Lung (tissue), 17 donors: ENCODE measurements at places on chromosomes 6 and 20.

- H3K27ac ChIP-seq: no peak overlapping the region
- H3K4me3 ChIP-seq: no peak overlapping the region
- H3K4me1 ChIP-seq: peaks cover 10% of the 10 kb centered on the region
- no peaks in the 10 kb centered on the region for H3K27me3 ChIP-seq
- DNase-seq: no peak
Measured at GRCh38 chr20:43167615-43168014, 22.1 kb downstream of the PTPRT start.

GRCh38 chr6:14510038-14510437 lies 392.5 kb downstream of the CD83 start:
- no peak overlapping the region for H3K4me3 ChIP-seq
- no peaks in the 10 kb centered on the region for H3K4me1 ChIP-seq
- H3K27me3 ChIP-seq: no peaks in the 10 kb centered on the region
- DNase-seq: no peak
- H3K27ac ChIP-seq: no peak overlapping the region
- no peaks in the 10 kb centered on the region for H3K36me3 ChIP-seq

DNA sequence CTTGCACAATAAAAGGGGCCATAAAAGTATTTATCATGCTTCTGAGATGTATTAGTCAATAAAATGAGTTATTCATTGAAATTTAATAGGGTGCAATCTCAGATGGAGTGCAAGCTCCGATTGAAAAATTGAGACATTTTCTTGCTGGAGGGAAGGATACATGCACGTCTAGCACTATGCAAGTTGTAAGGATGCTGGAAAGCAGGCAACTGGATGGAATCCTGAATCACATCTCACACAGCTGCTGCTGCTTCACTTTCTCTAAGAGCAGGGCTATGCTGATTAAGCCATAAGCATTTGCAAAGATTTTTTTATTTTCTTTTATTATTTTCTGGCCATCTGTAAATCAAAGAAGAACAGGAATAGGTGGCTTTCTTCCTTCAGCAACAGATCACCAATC lies 308.8 kb upstream of the EPHA7 start:
- no peak overlapping the region for H3K27ac ChIP-seq
- no peak overlapping the region for H3K4me3 ChIP-seq
- H3K4me1 ChIP-seq: no peaks in the 10 kb centered on the region
- H3K36me3 ChIP-seq: no peaks in the 10 kb centered on the region
- peak; percentile 53 for DNase-seq

- peaks cover 28% of the 10 kb centered on the region for H3K36me3 ChIP-seq
- H3K4me1 ChIP-seq: no peaks in the 10 kb centered on the region
- DNase-seq: no peak
- H3K4me3 ChIP-seq: no peak overlapping the region
- H3K27me3 ChIP-seq: no peaks in the 10 kb centered on the region
Measured at GRCh38 chr20:47295129-47295813, 61.2 kb downstream of the ZMYND8 start.

DNA sequence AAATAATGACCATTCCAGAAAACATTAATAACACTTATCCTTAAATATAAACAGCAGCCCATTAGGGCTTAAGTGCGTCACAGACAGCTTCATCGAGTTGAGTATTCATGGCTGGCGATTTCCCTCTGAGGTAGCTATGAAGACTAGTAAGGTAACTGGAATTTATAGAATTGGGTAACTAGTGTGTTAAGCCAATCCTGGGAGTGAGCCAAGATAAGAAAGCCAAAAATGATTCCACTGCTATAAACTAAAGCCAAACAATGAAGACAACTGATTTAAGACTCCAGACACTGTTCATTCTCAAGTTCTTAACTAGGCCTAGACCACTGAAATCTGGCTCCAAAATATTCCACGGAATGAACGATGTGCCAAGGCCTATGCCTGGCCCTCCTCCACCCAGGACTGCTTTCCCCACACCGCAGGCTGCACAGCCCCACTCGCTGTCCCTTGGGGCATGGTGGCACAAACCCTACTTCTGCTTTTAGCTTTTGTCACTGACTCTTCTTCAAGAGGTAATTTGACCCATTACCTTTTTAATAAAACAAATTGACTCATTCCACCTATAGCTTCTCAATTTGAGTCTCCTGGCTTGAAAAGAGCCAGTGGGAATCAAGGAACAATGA lies 66.0 kb downstream of the BLOC1S5 start:
- H3K4me3 ChIP-seq: no peak overlapping the region
- no peaks in the 10 kb centered on the region for H3K27me3 ChIP-seq
- H3K36me3 ChIP-seq: no peaks in the 10 kb centered on the region
- no peak for DNase-seq

DNA sequence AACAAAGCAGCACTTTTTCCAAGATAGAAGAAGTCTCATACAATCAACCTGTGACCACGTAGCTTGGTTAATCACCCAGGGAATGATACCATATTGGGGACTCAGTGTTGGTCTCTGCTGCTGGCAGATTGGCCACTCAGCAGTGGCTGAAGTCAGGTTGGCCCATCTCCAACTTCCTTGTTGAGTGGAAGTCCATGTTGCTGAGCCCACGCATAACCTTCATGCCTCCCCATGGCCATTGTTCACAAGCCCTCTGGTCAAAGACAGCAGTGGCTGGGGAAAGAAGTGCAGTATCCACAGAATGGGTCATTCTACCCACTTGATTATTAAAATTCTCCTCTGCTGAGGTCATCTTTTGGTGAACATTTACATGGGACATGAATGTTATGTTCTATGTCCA lies 38.5 kb downstream of the PKIB start:
- H3K4me3 ChIP-seq: no peak overlapping the region
- no peaks in the 10 kb centered on the region for H3K27me3 ChIP-seq
- no peak for DNase-seq

DNA sequence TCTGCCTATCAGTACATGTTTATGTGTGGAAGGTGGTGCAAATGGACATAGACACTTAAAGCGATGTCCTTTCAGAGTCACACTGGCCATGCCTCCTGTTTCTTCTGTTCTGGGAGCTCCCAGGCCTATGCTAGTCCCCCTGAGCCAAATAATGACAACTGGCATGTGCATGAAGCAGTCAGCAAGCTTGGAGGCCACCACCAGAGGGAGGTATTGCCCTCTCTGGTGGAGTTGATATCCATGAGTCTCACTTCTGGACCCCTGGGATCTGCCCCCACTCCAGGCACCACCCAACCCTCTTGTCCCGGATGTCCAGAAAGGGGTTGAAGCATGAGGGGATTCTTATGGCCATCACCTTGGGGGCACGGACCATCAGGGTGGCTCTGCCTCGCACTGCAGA lies 172.2 kb downstream of the AIG1 start:
- no peak overlapping the region for H3K4me3 ChIP-seq
- no peak overlapping the region for H3K27ac ChIP-seq
- H3K27me3 ChIP-seq: no peaks in the 10 kb centered on the region
- DNase-seq: peak; percentile 29
- H3K36me3 ChIP-seq: no peaks in the 10 kb centered on the region
- no peaks in the 10 kb centered on the region for H3K4me1 ChIP-seq

DNA sequence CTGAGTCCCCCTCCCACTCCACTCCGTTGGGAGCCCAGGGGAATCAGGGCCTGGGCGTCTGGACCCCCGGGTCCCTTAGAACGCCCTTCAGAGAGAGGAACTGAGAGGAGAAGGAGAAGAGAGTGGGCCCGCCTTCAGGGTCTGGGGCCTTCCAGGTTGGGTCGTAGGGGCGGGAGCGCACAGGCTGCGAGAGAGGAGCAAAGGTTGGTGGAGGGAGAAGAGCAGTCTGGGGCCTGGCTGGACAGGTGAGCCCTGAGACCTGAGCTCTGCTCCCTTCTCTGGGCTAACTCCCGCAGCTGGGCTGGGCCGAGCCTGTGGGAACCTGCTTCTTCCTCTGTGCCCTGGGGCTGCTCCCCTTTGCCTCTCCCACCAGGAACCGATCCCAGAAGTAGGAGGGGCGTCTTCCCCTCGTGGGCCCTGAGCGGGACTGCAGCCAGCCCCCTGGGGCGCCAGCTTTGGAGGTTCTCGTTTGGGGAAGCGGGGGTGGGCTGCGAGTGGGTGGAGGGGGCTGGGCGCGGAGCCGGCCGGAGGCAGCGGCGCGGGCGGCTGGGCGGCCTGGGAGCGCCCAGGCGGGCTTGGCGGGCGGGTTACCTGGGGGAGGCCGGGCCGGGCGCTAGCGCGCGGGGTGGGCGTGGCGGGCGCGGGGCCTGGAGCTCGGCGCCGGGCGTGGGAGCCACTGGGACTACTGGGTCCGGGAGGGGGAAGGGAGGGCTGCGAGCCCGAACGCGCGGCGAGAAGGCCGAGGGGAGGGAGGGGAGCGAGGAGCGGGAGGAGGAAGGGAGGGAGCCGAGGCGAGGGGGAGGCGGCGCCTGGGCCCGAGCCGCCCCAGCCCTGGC lies at the start of gene DDR1:
TSS of gene DDR1 (plus strand) at position 835 of the 836 bp plus-strand sequence. CDS start 4,211 bp downstream, outside the sequence.
- DNase-seq: peak; percentile 88
- peak within 1 kb of the TSS; percentile 20 for H3K4me3 ChIP-seq
- peaks cover 57% of the 10 kb centered on the region for H3K4me1 ChIP-seq

DNA sequence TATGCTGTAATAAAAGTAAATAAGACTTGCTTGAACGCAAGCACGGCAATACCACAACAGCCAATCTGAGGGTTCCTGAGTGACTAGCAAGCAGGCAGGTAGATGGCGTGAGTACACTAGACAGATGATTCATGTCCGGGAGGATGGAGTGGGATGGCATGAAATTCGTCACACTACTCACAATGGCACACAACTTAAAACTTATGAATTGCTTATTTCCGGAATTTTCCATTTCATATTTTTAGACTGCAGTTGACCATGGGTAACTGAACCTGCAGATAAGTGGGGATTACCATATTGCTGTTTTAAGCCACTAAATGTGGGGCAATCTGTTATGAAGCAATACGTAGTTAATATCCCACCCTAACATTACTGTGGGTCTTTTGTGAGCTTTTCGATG lies 93.6 kb upstream of the NFATC2 start:
- H3K4me1 ChIP-seq: peaks cover under 1% of the 10 kb centered on the region
- no peaks in the 10 kb centered on the region for H3K27me3 ChIP-seq
- no peak overlapping the region for H3K27ac ChIP-seq
- H3K36me3 ChIP-seq: no peaks in the 10 kb centered on the region
- no peak for DNase-seq

- no peak overlapping the region for H3K4me3 ChIP-seq
- no peaks in the 10 kb centered on the region for H3K27me3 ChIP-seq
- H3K36me3 ChIP-seq: no peaks in the 10 kb centered on the region
- no peak for DNase-seq
- no peak overlapping the region for H3K27ac ChIP-seq
Measured at GRCh38 chr20:23926944-23927872, 47.7 kb upstream of the CST5 start.

- no peak for DNase-seq
- no peaks in the 10 kb centered on the region for H3K36me3 ChIP-seq
- no peaks in the 10 kb centered on the region for H3K27me3 ChIP-seq
- H3K4me1 ChIP-seq: no peaks in the 10 kb centered on the region
Measured at GRCh38 chr20:8834851-8835250, 234.0 kb upstream of the PLCB4 start.

- no peaks in the 10 kb centered on the region for H3K27me3 ChIP-seq
- no peak for DNase-seq
- H3K4me3 ChIP-seq: no peak overlapping the region
- no peaks in the 10 kb centered on the region for H3K4me1 ChIP-seq
Measured at GRCh38 chr6:56685994-56686393, 43.3 kb upstream of the DST start.

- no peak overlapping the region for H3K4me3 ChIP-seq
- H3K36me3 ChIP-seq: no peaks in the 10 kb centered on the region
- peak overlapping the region; percentile 60 for H3K27ac ChIP-seq
- peaks cover 34% of the 10 kb centered on the region for H3K4me1 ChIP-seq
- H3K27me3 ChIP-seq: no peaks in the 10 kb centered on the region
Measured at GRCh38 chr6:138537106-138537505, 37.8 kb upstream of the NHSL1 start.

DNA sequence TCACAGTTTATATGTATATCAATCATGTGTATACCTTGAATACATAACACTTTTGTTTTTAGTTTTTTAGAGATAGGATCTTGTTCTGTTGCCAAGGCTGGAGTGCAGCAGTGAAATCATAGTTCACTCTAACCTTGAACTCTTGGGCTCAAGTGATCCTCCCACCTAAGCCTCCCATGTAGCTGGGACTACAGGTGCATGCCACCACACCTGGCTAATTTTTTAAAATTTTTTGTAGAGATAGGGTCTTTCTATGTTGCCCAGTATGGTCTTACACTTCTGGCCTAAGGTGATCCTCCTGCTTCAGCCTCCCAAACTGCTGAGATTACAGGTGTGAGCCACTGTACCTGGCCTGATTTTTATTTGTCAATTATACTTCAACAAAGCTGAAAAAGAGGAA lies 69.9 kb downstream of the SYCP2L start:
- no peak overlapping the region for H3K27ac ChIP-seq
- no peaks in the 10 kb centered on the region for H3K36me3 ChIP-seq
- no peak overlapping the region for H3K4me3 ChIP-seq
- no peaks in the 10 kb centered on the region for H3K27me3 ChIP-seq
- DNase-seq: no peak
- no peaks in the 10 kb centered on the region for H3K4me1 ChIP-seq

DNA sequence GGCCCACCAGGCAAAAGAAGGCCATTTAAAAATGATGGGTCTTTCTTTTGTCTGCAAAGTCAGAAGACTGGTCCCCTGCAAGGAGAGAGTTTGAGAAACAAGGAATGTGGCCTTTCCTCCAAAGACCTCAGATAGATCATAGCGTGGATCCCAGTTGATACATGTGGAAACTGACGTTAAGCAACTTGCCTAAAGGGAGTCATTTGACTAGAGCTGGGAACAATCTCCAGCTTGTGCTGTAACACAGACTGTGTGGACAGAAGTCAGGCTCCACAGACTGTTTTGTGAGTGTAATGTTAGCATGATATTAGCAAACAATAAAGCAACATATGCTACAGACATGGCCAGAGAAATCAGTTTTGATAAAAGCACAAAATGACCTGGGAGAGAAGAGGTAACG lies 140.4 kb upstream of the CITED2 start:
- no peaks in the 10 kb centered on the region for H3K36me3 ChIP-seq
- DNase-seq: no peak
- no peaks in the 10 kb centered on the region for H3K27me3 ChIP-seq
- no peak overlapping the region for H3K27ac ChIP-seq

DNA sequence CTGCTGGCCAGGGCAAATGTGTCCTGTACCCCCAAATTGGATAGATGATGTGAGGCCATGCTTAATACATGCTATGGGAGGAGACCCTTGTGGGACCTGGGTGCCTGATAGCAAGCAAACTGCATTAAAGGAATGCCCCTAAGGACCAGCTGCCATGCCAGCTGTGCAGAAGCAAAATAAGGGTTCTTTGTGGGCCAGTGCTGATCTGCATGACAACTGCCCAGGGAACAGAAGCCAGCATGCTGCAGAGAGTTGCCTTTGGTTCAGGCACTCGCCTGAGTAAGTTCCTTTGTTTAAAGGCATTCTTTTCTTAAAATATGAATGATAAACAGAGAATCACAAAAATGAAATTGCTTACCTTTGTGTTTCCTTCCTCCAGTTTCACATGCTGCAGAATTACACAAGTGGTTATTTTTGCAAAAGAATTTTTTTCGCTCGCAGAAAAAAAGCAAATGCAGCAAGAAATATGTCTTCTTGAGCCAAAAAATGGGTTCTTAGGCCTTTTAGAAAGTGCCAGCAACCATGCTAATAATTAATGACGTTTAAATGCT lies 6.9 kb upstream of the SYNDIG1 start:
- DNase-seq: no peak
- peaks cover 9% of the 10 kb centered on the region for H3K27me3 ChIP-seq
- H3K4me3 ChIP-seq: no peak overlapping the region
- no peaks in the 10 kb centered on the region for H3K36me3 ChIP-seq
- peaks cover 18% of the 10 kb centered on the region for H3K4me1 ChIP-seq
- no peak overlapping the region for H3K27ac ChIP-seq
